ENCODE measurements at places on chromosomes 4 and X. TPM values are rescaled to one million over a fixed set of nuclear protein-coding genes. Genes with fewer than 3 reads are reported as not detected.

CDKL2 gene
- total RNA-seq: 2.5 TPM

ANAPC4 gene
- total RNA-seq: 45.8 TPM

CXCL13 gene
- total RNA-seq: not detected

ENPEP gene
- total RNA-seq: 0.26 TPM

GUCY1B1 gene
- total RNA-seq: 2.3 TPM

ODAM gene
- not detected for total RNA-seq

All from articular chondrocyte of knee joint (primary cell).